Fibroblast of lung (primary cell): ENCODE measurements at places on chromosomes 2 and 18. TPM values are rescaled to one million over a fixed set of nuclear protein-coding genes. Genes with fewer than 3 reads are reported as not detected.

The REG3A gene
- not detected in 2 replicates for polyA plus RNA-seq

The YPEL5 gene
- polyA plus RNA-seq: 62.6 and 94.7 TPM in 2 replicates

The VIT gene
- polyA plus RNA-seq: 0.46 and 0.62 TPM in 2 replicates

The CNOT11 gene
- 53.1 and 71.6 TPM in 2 replicates for polyA plus RNA-seq

The SH3RF3 gene
- 8.3 and 9.5 TPM in 2 replicates for polyA plus RNA-seq

The IL18R1 gene
- 0.10 and 0.18 TPM in 2 replicates for polyA plus RNA-seq

The CHST9 gene
- not detected in 2 replicates for polyA plus RNA-seq

The FEV gene
- not detected in 2 replicates for polyA plus RNA-seq

The EIF4E2 gene
- polyA plus RNA-seq: 75.3 and 77.6 TPM in 2 replicates

The ABCG5 gene
- not detected in 2 replicates for polyA plus RNA-seq

The FLACC1 gene
- polyA plus RNA-seq: 0.27 and 0.56 TPM in 2 replicates

The CELF4 gene
- not detected in 2 replicates for polyA plus RNA-seq

The SATB2 gene
- polyA plus RNA-seq: 3.8 and 7.2 TPM in 2 replicates

The DTYMK gene
- polyA plus RNA-seq: 19.0 and 48.3 TPM in 2 replicates

The ATP6V1C2 gene
- 0.03 TPM in 1 of 2 replicates, not detected in the other for polyA plus RNA-seq

The OXER1 gene
- 0.03 TPM in 1 of 2 replicates, not detected in the other for polyA plus RNA-seq

The ACKR3 gene
- 1.5 and 2.8 TPM in 2 replicates for polyA plus RNA-seq

The KRTCAP3 gene
- 0.12 and 0.22 TPM in 2 replicates for polyA plus RNA-seq

The FBXO15 gene
- polyA plus RNA-seq: 0.75 and 0.77 TPM in 2 replicates

The ERLEC1 gene
- polyA plus RNA-seq: 67.7 and 103 TPM in 2 replicates

The IL36A gene
- polyA plus RNA-seq: not detected in 2 replicates

The NEURL3 gene
- not detected in 2 replicates for polyA plus RNA-seq

The ZNF385B gene
- 0.06 TPM in 1 of 2 replicates, not detected in the other for polyA plus RNA-seq

The MATN3 gene
- polyA plus RNA-seq: 4.5 and 6.9 TPM in 2 replicates

The MOB1A gene
- polyA plus RNA-seq: 61.6 and 80.3 TPM in 2 replicates

The IL36RN gene
- polyA plus RNA-seq: not detected in 2 replicates

The COL5A2 gene
- 93.1 and 353 TPM in 2 replicates for polyA plus RNA-seq

The UBE2F gene
- 95.5 and 113 TPM in 2 replicates for polyA plus RNA-seq

The FBXO36 gene
- 3.1 and 5.0 TPM in 2 replicates for polyA plus RNA-seq

The ITGA6 gene
- 6.4 and 14.9 TPM in 2 replicates for polyA plus RNA-seq

The MARS2 gene
- 1.5 and 3.3 TPM in 2 replicates for polyA plus RNA-seq

The CCDC141 gene
- polyA plus RNA-seq: 0.03 and 0.05 TPM in 2 replicates

The C1QL2 gene
- not detected in 2 replicates for polyA plus RNA-seq

The PTPN4 gene
- polyA plus RNA-seq: 5.3 and 6.0 TPM in 2 replicates

The PLCL1 gene
- polyA plus RNA-seq: 0.48 and 0.78 TPM in 2 replicates

The LGALSL gene
- 4.4 and 5.7 TPM in 2 replicates for polyA plus RNA-seq

The RAPGEF4 gene
- 0.51 and 1.4 TPM in 2 replicates for polyA plus RNA-seq

The C2orf78 gene
- polyA plus RNA-seq: not detected in 2 replicates

The CHAC2 gene
- polyA plus RNA-seq: 3.3 and 6.8 TPM in 2 replicates

The RFTN2 gene
- 0.73 and 0.95 TPM in 2 replicates for polyA plus RNA-seq

The SLC14A1 gene
- polyA plus RNA-seq: 8.0 and 56.5 TPM in 2 replicates

The AP1S3 gene
- polyA plus RNA-seq: 2.9 and 6.3 TPM in 2 replicates

The TMEM37 gene
- polyA plus RNA-seq: 0.50 and 0.75 TPM in 2 replicates

The TEKT4 gene
- polyA plus RNA-seq: not detected in 2 replicates

The CFC1 gene
- polyA plus RNA-seq: not detected in 2 replicates

The TUBA4B gene
- not detected in 2 replicates for polyA plus RNA-seq

The AOX1 gene
- polyA plus RNA-seq: 39.4 and 49.9 TPM in 2 replicates
